ENCODE measurements at places on chromosomes 7 and 10. TPM values are rescaled to one million over a fixed set of nuclear protein-coding genes. Genes with fewer than 3 reads are reported as not detected.
A peak's percentile ranks its signal among the peaks of the same experiment; 100 is the strongest.

GRCh38 chr10:60714233-60714632 lies 64.0 kb upstream of the CDK1 start:
- peaks cover 10% of the 10 kb centered on the region for H3K27me3 ChIP-seq
- no peak overlapping the region for H3K27ac ChIP-seq
- no peak overlapping the region for H3K4me3 ChIP-seq

DNA sequence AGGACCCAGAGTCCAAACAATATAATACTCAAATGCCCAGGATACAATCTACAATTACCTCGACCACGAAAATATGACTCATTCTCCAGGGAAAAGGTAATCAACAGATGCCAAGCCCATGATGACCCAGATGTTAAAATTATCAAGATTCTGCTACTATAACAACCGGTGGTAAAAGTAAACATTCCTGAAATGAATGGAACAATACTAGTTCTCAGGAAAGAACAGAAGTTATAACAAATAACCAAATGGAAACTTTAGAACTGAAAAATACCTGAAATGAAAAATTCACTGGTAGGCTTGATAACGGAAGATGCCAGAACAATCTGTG lies 34.1 kb upstream of the GUSB start:
- H3K4me1 ChIP-seq: peaks cover 4% of the 10 kb centered on the region
- no peak overlapping the region for H3K4me3 ChIP-seq
- H3K27me3 ChIP-seq: peaks cover 6% of the 10 kb centered on the region
- no peak for DNase-seq
- no peak overlapping the region for H3K27ac ChIP-seq

GRCh38 chr10:10538326-10538725 lies 479.3 kb upstream of the CELF2 start:
- H3K27me3 ChIP-seq: no peaks in the 10 kb centered on the region
- no peaks in the 10 kb centered on the region for H3K36me3 ChIP-seq
- H3K27ac ChIP-seq: no peak overlapping the region
- H3K4me1 ChIP-seq: peaks cover 14% of the 10 kb centered on the region

DNA sequence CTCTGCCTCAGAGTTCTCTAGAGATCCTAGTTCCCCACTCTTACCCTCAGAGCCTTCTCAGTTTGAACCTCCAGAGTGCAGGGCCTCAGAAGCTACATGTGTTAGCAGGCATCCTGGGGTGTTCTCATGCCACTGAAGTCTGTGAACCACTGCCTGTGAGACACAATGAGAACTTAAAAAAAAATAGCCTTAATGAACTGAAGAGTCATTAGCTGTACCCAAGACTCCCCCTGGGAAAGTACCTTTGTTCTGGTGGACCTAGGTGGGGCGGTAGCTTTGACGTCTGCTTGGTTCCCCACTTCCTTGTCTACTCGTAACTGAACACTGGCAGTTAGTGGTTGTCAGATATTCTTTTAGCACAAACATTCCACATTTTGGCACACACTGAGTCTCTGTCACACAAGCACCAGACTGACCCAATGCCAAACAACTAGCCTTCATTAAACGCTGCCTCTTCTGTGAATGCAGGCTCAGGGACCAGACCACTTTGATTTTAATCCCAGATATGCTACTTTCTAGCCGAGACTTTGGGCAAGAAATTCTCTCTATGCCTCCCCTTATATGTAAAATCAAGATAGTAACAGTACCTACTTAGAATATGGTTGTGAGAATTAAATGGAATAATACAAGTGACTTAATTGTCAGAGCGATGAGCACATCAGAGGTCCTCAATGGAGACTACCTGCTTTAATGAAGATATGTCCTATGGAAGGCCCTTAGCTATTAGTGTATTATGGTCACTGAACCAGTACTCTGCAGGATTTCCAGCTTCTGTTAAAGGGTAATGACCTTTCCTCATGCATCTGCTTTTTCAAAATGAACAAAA lies 75.3 kb upstream of the CC2D2B start:
- no peak overlapping the region for H3K27ac ChIP-seq
- no peaks in the 10 kb centered on the region for H3K4me1 ChIP-seq
- DNase-seq: no peak
- H3K27me3 ChIP-seq: no peaks in the 10 kb centered on the region

- no peaks in the 10 kb centered on the region for H3K27me3 ChIP-seq
- peaks cover 9% of the 10 kb centered on the region for H3K36me3 ChIP-seq
- H3K4me1 ChIP-seq: peaks cover 9% of the 10 kb centered on the region
- H3K4me3 ChIP-seq: no peak overlapping the region
- H3K27ac ChIP-seq: no peak overlapping the region
Observed at GRCh38 chr7:86931439-86931838, 128.0 kb downstream of the ELAPOR2 start.

GRCh38 chr10:103759100-103759781 lies 96.1 kb downstream of the SH3PXD2A start:
- no peaks in the 10 kb centered on the region for H3K36me3 ChIP-seq
- DNase-seq: no peak
- H3K27me3 ChIP-seq: peaks cover 3% of the 10 kb centered on the region

DNA sequence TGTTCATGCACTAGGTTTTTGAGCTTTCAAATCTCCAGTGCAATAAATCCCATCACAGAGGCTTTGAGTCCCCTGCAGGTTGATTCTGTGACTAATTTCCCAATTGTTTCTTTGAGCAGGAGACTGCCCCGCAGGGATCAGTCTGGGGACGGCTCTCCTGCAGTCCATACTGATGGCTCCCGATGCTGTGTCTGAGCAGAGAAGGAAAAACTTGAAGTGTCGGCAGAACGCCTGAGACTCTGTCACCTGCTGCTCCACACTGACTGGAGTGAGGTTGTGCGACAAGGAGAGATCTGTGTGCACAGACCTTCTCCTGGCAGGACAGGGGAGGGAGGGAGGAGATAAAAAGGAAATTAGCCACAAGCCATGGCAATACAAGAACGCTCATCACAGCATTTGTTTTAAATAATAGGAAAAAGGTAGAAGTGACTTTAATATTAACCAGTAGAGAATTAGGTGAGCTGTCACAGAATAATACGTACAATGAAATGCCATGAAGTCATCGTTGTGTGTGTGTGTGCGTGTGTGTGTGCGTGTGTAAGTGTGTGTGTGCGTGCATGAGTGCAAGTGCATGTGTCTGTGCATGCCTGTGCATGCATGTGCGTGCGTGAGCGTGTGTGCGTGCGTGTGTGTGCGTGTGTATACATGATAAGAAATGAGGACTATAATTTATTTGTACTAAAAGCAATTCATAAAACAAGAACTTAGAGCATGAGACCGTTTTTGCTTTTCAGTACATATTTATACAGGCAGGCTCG lies 38.2 kb downstream of the HTR5A start:
- H3K27me3 ChIP-seq: peaks cover 21% of the 10 kb centered on the region
- no peak overlapping the region for H3K4me3 ChIP-seq
- DNase-seq: no peak
- H3K4me1 ChIP-seq: no peaks in the 10 kb centered on the region
- H3K36me3 ChIP-seq: no peaks in the 10 kb centered on the region

GRCh38 chr10:110547139-110547761 lies 20.2 kb upstream of the SMC3 start:
- peaks cover 4% of the 10 kb centered on the region for H3K4me1 ChIP-seq
- H3K36me3 ChIP-seq: no peaks in the 10 kb centered on the region
- peaks cover 10% of the 10 kb centered on the region for H3K27me3 ChIP-seq
- DNase-seq: no peak
- no peak overlapping the region for H3K4me3 ChIP-seq

DNA sequence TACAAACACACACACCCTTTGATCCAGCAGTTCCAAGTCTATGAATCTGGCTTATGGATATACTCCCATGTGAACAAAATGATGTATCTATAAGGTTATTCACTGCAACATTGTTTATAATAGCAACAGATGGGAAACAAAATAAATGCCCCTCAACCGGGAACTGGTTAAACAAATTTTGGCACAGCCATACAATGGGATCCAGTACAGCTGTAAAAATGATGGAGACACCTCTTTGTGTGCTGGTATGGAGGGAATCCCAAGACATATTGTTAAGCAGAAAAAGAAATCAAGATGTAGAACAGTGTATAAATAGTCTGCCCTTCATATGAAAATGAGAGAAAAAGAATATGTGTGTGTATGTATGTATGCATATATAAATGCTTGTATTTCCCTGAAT lies 155.5 kb downstream of the SNX10 start:
- H3K27me3 ChIP-seq: no peaks in the 10 kb centered on the region
- no peaks in the 10 kb centered on the region for H3K36me3 ChIP-seq
- DNase-seq: no peak
- H3K4me3 ChIP-seq: no peak overlapping the region

DNA sequence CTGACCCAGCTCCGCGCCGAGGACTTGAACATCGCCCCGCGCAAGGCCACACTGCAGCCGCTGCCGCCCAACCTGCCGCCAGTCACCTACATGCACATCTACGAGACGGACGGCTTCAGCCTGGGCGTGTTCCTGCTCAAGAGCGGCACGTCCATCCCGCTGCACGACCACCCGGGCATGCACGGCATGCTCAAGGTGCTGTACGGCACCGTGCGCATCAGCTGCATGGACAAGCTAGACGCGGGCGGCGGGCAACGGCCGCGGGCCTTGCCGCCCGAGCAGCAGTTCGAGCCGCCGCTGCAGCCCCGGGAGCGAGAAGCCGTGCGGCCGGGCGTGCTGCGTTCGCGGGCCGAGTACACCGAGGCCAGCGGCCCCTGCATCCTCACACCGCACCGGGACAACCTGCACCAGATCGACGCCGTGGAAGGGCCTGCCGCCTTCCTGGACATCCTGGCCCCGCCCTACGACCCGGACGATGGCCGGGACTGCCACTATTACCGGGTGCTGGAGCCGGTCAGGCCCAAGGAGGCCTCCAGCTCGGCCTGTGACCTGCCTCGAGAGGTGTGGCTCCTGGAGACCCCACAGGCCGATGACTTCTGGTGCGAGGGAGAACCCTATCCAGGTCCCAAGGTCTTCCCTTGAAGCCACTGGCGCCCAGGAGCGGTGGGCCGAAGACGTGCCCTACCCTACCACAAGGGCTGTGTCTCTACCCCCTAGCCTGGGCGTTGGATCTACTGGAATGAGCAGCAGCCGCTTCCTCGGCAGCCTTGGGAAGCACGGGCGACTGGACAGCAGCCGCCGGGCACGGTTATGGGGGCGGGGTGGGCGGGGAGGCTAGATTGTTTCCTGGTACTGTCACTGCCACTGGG lies 945 bp downstream of the ADO start:
- DNase-seq: no peak
- H3K27me3 ChIP-seq: no peaks in the 10 kb centered on the region

- no peak overlapping the region for H3K4me3 ChIP-seq
- peak overlapping the region; percentile 22 for H3K27ac ChIP-seq
- H3K4me1 ChIP-seq: peaks cover 12% of the 10 kb centered on the region
- DNase-seq: no peak
- H3K27me3 ChIP-seq: no peaks in the 10 kb centered on the region
Observed at GRCh38 chr7:4764402-4765007, 10.9 kb upstream of the AP5Z1 start.

- H3K4me3 ChIP-seq: no peak overlapping the region
- no peaks in the 10 kb centered on the region for H3K36me3 ChIP-seq
- H3K27me3 ChIP-seq: no peaks in the 10 kb centered on the region
- H3K4me1 ChIP-seq: no peaks in the 10 kb centered on the region
- no peak overlapping the region for H3K27ac ChIP-seq
Observed at GRCh38 chr7:66505531-66506451, 122.9 kb upstream of the KCTD7 start.

GRCh38 chr10:12129222-12130111 lies at the start of gene SEC61A2:
Gene SEC61A2 (plus strand): TSS chr10:12129677. CDS start chr10:12129788, 111 bp downstream.
- peak; percentile 97 for DNase-seq
- no peaks in the 10 kb centered on the region for H3K27me3 ChIP-seq
- peaks cover 22% of the 10 kb centered on the region for H3K4me1 ChIP-seq
- H3K27ac ChIP-seq: peak within 1 kb of the TSS; percentile 84
- peaks cover 1% of the 10 kb centered on the region for H3K36me3 ChIP-seq

- no peaks in the 10 kb centered on the region for H3K27me3 ChIP-seq
- DNase-seq: no peak
- H3K4me1 ChIP-seq: peaks cover 23% of the 10 kb centered on the region
- H3K4me3 ChIP-seq: no peak overlapping the region
- peaks cover 2% of the 10 kb centered on the region for H3K36me3 ChIP-seq
- no peak overlapping the region for H3K27ac ChIP-seq
Observed at GRCh38 chr10:36533861-36534260, 591.5 kb upstream of the ANKRD30A start.

GRCh38 chr7:135756191-135756590 lies 7.6 kb upstream of the FAM180A start:
- no peak overlapping the region for H3K27ac ChIP-seq
- peaks cover 28% of the 10 kb centered on the region for H3K4me1 ChIP-seq
- no peak overlapping the region for H3K4me3 ChIP-seq
- H3K27me3 ChIP-seq: no peaks in the 10 kb centered on the region

- H3K4me3 ChIP-seq: no peak overlapping the region
- H3K36me3 ChIP-seq: peaks cover 7% of the 10 kb centered on the region
- no peak for DNase-seq
- peaks cover 30% of the 10 kb centered on the region for H3K27me3 ChIP-seq
- peaks cover 17% of the 10 kb centered on the region for H3K4me1 ChIP-seq
- no peak overlapping the region for H3K27ac ChIP-seq
Observed at GRCh38 chr7:36781011-36781738, 56.9 kb upstream of the AOAH start.

GRCh38 chr7:1537535-1538412 lies 7.3 kb downstream of the MAFK start:
- peaks cover 38% of the 10 kb centered on the region for H3K4me1 ChIP-seq
- peak overlapping the region; percentile 100 for H3K27ac ChIP-seq
- H3K36me3 ChIP-seq: peaks cover 3% of the 10 kb centered on the region
- H3K4me3 ChIP-seq: peak overlapping the region; percentile 80

- H3K36me3 ChIP-seq: no peaks in the 10 kb centered on the region
- no peak overlapping the region for H3K27ac ChIP-seq
- no peak overlapping the region for H3K4me3 ChIP-seq
- H3K4me1 ChIP-seq: no peaks in the 10 kb centered on the region
Observed at GRCh38 chr10:120701381-120701780, 149.8 kb upstream of the WDR11 start.

DNA sequence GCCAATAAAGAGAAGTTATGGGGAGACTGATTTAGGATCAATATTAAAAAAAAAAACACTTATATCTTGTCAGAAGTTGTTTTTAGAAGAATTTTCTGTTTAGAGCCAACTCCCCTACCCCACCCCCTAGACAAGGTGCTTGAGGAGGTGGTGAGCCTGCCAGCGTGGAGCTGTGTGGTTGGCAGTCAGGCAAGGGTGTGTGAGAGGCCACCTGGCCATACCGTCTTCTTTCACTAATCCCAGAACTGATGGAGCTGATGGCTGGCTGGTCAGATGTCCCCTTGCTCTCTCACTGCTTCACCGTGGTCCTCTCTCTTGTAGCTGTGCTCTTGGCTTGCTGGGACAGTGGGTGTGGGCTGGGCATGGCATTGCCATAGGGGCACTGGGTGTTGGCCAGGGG lies 34.3 kb downstream of the NACAD start:
- H3K27ac ChIP-seq: no peak overlapping the region
- no peaks in the 10 kb centered on the region for H3K27me3 ChIP-seq
- DNase-seq: peak; percentile 48
- H3K36me3 ChIP-seq: peaks cover 2% of the 10 kb centered on the region

Gene COPG2
- total RNA-seq: 28.9 TPM

Gene FGFBP3
- total RNA-seq: 5.3 TPM

Gene ACHE
- total RNA-seq: 1.4 TPM

Gene SYCE1
- total RNA-seq: not detected

Gene PLPP4
- 3.0 TPM for total RNA-seq
